ENCODE measurements at places on chromosomes 1 and 21.

- no peak for DNase-seq
These were observed 75.0 kb downstream of the ATP6V1G3 start for GRCh38 chr1:198465201-198466144.

- no peak for DNase-seq
These were observed 322 bp downstream of the TFB2M start for GRCh38 chr1:246565751-246566127.

- no peak for DNase-seq
These were observed 11.0 kb downstream of the ZBTB7B start for GRCh38 chr1:155013632-155014031.

DNA sequence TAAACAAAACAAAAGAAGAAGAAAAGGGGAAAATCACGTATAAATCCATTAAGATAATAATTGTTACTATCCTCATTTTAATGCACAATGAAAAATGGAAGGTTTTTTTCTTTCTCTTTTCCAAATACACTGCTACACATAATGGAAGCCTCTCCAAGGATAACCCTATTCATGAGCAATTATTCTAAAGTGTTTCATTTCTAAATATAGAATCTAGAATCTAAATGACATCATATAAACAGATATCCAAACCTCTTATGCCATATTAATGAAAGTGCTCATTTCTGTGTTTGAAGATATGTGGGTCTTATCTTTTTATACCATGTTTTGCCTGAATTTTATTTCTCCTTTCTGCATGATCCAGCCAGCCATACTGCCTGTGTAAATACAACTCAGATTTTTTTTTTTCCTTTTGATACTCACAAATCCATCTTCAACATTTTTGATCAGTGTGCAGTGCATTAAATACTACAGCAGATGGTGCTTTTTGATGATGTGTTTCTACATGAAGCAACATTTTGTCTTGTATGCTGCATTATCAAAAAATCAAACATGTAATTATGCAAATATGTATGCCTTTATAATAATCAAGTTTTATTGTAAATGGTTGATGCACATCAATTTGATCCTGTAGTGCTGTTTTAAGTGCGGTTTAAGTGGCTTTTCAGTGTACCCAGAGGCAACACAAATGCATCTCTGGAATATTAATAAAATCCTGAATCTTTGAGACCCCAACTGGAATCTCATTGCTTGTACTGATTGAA is 625.6 kb upstream of the PTBP2 start:
- no peak for DNase-seq

DNA sequence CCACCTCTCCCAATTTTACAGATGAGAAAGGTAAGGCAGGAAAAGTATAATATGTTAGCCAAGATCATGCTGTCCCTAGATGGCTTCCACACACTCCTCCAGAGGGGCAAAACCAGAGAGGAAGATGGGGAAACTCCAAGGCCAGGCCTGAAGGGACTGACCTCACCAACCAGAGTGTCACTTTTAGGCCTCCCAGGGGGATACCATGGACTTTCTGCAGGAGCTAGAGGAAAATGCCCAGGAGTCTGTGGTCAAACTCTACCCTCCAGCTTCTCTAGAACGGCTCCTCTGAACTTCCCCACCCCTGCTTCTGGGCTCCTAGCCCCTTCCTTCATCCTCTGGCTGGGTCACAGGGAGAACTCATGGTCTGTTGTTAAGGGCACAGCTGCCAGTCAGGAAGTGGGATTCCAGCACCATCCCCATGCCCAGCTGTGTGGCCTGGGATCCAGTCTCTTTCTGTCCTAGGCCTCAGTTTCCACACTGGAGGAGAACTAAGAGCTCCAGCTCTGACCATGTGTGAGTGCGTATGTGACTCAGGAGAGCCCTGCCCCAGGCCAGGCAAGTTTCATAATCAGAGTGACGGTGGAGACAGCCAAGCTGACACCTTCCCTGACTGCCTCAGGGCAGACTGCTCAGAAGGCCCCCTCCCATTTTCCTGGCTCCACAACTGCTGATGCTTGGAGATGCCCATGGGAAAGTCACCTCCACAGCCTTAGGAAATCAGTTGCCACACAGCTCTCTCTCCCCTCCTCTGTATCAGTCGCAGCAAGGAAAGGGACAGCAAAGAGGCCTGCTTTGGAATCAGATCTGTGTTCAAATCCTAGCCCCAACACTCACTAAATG is 1.9 kb downstream of the IGSF8 start:
- no peak for DNase-seq

DNA sequence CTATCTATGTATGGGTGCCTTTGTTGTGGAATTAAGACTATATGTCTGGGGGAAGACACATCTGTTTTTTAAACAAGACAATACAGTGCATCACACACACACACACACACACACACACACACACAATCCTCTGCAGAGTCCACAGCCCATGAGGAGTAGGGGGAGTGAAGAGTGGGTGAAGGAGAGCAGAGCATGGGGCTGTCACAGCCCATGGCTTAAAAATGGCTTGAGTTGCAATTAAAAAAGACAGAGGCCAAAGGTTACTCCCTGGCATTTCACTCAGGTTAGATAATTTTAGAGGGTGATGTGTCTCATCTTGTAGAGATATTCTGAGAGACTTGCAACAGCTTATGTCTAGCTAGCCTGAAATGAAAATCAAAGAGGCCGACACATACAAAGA is 176.5 kb upstream of the PLXNA2 start:
- no peak for DNase-seq

DNA sequence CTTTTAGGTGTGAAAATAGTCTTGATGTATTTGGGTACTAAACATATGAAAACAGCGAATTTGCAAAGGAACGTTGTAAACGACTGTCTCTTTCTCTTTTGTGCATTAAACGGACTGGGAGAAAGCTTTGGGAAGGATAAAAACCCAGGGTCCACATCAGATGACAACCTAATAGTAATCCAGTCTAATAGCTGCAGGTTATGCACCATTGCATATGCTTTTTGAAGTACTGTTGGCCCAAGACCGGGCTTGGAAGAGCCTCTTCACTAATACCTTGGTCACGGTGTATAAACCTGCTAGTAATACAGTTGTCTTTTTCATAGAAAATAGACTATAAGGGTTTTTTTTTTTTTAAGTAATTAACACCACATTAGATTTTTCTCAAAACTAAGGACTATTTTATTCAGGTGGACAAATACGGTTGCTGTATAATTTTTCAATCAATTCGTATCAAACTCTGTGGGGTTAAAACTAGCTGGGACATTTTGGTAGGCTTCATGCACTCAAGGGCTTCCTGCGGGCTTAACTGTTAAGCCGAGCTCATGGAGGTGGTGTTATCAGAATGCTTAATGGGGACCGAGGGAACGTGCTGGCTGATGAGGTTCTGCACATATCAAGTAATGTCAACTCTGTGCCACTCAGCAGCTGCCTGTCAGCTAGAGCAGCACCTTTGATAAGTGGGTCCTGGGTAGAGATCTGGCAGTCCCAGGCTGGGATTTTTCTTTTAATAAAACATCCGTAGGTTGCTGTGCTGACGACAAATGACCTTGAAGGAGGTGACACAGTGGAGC is 2.1 kb downstream of the RYR2 start:
- no peak for DNase-seq

DNA sequence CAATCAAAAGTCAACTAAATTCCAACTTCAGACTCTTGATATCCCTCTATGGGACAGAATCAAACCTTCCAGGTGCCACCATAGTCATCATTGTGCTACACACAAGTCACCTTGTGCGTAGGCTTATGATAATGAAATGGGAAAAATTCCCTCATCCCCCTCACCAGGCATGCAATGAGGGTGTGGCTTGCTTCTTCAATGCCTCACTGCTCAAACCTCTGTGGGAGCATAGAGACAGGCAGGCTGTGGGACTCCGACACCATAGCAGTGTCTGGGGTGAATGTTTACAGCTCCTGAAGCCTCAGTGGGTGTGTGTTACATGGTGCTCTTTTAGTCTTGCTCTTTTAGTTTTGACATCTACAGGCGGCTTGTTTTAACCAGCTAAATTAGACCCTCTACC is 42.4 kb downstream of the ZNF697 start:
- no peak for DNase-seq

DNA sequence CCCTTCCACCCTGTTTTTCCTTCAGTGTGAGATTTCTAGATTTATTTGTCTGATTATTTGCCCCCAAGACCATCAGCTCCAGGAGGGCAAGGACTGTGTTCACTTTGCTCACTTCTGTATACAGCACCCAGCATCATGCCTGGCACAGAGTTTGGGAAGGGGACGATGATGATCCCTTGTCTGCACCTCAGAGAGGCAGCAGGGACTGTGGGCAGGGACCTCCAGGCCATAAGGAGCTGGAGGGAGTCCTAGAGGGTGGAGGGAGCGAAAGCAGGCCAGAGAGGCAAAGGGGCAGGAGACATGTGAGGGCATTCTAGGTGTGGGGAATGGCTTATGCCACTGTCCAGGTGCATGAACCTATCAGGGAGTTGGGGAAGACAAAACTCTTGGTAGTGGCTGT is 32.8 kb downstream of the H3-3A start:
- no peak for DNase-seq

GRCh38 chr1:85611856-85612255 is 31.3 kb downstream of the CCN1 start:
- DNase-seq: no peak

DNA sequence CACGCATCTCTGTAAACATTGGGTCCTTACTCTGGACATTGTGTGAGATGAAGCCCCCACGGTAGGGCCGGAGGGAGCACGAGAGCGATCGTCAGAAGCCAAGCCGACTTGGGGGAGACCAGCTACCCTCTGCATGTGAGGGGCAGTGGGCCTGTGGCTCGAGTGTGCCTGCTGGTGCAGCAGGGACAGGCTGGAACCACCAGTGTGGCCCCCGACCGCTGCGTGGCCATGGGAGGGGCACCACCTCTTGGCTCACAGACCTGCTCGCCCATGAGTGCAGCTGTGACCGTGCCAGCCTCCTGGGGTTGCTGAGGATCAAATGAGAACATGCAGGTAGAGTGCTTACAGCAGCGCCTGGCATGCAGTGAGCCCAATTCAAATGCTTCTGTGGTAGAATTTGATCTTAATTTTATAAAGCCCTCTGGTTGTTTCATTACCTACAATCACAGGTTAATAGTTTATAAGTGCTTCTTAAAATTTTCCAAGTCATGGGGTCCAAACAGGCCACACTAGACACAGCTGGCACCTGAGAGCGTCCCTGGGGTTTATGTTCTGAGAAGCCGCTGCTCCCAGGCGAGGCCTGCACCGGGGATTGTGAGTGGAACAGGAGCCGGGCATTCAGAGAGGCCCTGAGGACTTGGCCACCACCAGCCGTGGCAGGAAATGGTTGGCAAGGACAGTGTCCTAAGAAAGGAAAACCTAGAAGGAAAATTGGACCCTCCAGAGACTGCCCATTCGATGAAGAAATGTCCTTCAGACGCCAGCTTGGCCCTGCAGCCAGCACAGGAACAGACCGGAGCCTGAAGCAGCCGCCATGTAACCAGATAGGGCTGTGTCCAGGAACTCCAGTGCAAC is 22.6 kb upstream of the ADARB1 start:
- DNase-seq: no peak

- no peak for DNase-seq
These were observed 2.8 kb upstream of the SRRM1 start for GRCh38 chr1:24640288-24640687.

DNA sequence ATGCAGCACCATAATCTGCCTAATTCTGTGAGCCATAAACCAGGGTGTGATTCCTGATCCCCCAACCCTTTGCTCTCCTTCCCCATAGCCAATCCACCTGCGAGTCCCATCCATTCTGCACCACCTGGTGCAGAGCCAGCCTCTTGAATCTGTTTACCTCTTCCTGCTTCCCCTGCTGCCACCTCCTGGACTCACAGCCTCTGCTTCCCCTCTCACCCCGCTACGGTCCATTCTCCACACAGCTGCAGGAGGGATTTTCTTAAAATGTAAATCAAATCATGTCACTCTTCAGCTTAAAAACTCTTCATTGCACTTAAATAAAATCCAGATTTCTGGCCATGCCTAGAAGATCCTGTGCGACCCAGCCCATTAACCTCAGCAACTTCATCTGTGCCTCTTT is 186.7 kb downstream of the FOXD2 start:
- DNase-seq: peak; percentile 28

Data from progenitor cell of endocrine pancreas (in vitro differentiated cells).